Right cardiac atrium (tissue), 5 donors: ENCODE measurements at places on chromosomes 4 and X.

- peak; percentile 90 for DNase-seq
Measured at GRCh38 chrX:23503835-23504539, 163.3 kb upstream of the PRDX4 start.

- DNase-seq, result no peak
Measured at GRCh38 chr4:180683186-180683585, 1560.0 kb upstream of the TENM3 start.

- no peak for DNase-seq
Measured at GRCh38 chrX:4225086-4225485, 511.6 kb upstream of the PRKX start.

- DNase-seq, result no peak
Measured at GRCh38 chr4:7648544-7649395, 214.0 kb upstream of the PSAPL1 start.

- no peak for DNase-seq
Measured at GRCh38 chr4:7156328-7156727, 36.0 kb upstream of the SORCS2 start.

- no peak for DNase-seq
Measured at GRCh38 chr4:72604324-72604723, 35.3 kb upstream of the ADAMTS3 start.

DNA sequence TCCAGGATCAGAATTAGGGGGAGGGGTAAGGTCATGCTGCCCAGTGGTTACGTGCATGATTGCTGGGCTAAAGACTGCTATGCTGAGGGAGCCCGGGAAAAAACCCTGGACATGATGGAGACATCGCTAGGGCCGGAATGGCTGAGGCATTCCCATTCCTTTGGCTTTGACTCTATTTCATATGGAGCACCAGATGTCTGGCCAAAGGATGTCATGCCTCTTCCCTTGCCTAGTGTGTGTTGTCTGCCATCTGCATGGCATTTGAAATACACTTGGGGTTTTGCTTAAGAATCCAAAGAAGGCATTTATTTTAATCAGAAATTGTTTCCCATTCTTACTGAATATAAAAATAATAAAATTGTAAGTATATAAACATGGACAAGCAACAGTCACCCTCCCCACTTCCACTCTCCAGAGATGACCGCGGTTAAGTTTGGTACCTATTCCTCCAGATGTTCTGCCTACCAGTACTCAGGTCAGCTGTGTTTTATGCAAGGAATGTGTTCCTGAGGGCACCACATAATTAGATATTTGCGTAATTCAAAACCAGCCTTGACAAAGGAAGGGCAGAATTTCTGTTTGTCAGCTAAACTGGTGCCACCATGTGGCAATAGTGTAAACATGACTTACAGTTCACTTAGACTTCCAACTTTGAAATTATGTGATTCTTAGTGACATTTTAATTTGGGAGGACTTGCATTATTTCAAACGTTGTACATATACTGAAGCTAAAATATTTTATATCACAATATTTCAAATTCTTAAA, 105.9 kb downstream of the CT47B1 start:
- DNase-seq, result no peak

DNA sequence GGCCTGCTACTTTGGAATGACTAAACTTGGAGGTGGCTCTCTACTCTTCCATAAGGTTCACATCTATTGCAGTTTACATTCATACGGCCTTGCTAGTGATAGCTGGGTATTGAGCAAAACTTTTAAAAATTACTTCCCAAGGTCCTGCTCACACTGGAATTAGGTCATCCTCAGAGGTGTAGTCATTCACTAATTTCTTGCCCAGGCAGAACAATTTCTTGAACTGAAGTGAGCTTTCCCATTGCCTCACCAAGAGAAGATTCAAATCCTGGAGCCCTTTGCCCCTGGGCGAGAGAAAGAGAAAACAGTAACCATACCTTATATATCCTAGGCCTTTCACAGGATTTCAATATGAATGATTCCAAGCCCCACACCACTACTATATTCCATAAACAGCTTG, 109.2 kb downstream of the GUCY2F start:
- no peak for DNase-seq

DNA sequence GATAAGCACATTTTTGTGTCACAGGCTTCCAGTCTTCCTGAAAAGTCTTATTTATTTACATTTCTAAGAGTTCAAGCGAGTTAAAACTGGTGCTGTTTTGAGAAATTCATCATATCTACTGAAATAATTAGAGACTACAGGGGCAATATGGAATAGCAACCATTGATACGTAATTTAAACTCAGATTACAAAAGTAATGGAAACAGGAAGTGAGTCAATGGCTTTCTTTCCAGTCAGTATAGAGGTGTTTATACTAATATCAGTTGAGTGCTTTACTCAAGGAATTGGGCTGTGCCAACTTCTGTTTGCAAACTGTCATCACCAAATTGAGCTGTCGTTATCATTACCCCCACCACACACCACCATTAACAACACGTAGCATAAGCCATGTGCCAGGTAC, 222.7 kb downstream of the COL25A1 start:
- DNase-seq, result no peak

DNA sequence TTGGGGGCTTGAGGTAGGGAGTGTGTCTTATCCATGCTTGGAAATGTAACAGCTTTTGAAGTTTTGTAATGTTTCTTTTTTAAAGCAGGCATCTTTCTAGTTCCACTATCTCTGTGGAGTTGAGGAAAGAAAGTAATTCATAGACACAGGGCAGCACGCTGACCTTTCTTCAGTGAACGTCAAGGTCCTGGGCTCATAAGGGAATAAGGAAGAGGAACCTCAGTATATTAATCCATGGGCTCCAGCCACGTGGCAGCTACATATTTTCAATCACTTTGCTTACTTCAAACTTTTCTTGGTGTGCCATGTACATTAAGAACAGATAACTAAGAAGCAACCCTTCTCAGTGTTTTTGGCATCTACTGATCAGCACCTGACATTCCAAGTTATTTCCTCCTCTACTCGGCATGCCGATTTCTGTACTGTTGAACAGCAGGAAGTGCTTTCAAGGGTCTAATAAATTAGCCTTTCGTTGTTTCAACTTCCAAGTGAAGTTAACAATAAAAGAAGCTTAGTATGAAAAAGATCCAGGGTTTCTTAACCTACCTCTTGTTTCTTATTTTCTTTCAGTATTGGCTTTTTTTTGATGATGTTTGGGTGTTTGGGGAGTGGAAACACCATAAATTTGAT, 88.2 kb downstream of the SORBS2 start:
- DNase-seq, result no peak

DNA sequence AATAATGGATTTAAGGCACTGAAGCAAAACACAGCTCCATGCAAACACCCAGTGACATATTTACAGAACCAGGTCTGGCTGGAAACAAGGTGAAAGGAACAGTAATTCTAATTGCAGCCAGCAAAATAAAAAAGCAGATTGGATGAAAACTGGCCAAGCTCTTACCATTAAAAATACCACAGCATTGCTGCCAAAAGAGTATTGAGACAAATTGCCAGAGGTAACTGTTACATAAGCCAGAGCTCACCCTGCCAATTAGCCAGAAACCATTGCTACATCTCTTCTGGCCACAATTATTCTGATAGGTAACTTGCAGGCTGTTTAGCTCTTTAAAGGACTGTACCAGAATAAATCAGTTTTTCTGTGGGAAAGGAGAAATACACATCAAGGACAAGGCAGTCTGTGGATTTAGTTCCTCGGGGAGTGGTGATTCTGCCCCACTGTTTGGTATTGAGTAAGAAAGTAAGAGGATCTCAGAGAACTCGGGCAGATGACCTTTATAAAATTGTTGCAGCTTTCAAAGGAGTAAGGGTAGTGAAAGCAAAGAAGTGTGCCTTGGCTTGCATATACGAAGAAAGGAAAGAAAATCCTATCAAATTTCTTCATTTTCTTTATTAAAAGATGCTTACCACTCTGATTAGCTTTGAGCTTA, 369.5 kb downstream of the PPP3CA start:
- DNase-seq, result no peak

DNA sequence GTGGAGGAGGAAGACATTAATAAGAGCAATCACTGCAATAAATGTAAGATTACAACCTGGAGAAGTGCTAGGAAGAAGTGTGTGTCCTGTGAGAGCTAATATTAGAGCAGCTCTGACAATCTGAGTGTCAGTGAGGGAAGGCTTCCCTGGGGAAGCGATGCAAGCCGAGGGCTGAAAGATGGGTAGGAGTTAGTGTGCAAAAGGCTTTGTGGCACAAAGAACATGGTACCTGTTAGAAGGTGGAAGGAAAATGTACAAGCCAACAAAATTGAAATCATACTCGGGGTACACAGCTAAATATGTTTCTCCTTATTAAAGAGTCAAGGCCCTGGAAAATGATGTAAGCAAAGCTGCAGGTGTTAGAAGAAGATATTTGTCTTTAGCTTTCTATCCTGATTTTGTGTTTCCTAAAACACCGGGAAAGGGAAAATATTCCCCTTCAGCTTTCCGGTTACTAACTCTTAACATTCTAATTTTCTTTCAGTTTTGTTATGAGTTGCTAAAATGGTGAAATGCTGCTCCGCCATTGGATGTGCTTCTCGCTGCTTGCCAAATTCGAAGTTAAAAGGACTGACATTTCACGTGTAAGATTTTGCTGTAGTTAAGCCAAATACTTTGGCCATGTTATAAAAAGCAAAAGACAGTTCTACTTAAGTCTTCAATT, 808 bp downstream of the THAP6 start:
- DNase-seq, result no peak

- DNase-seq, result no peak
Measured at GRCh38 chr4:152369902-152370295, 166.0 kb downstream of the FBXW7 start.

GRCh38 chr4:184940500-184940899, 77.8 kb upstream of the HELT start:
- DNase-seq, result no peak

DNA sequence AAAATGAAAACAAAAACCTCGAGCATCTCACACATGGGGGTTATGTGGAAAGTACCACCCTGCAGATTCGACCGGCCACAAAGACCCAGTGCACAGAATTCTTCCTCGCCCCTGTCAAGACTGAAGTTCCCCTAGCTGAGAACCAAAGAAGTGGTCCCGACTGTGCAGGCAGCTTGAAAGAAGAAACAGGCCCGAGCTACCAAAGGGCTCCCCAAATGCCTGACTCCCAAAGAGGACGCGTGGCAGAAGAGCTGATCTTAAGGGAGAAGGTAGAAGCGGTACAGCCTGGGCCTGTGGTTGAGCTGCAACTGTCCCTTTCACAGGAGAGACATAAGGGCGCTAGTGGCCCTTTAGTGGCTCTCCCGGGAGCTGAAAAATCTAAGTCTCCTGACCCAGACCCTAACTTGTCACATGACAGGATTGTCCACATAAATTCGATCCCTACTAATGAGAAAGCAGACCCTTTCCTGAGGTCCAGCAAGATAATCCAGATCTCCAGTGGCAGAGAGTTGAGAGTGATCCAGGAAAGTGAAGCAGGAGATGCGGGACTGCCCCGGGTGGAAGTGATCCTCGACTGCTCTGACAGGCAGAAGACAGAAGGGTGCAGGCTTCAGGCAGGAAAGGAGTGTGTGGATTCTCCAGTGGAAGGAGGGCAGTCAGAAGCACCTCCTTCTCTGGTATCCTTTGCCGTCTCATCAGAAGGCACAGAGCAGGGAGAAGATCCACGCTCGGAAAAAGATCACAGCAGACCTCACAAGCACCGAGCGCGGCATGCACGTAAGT, 108.8 kb upstream of the MYOZ2 start:
- peak; percentile 59 for DNase-seq

GRCh38 chr4:48687313-48688051, 92.6 kb downstream of the FRYL start:
- DNase-seq, result no peak

GRCh38 chrX:36849407-36849806, 158.8 kb upstream of the FAM47C start:
- no peak for DNase-seq

DNA sequence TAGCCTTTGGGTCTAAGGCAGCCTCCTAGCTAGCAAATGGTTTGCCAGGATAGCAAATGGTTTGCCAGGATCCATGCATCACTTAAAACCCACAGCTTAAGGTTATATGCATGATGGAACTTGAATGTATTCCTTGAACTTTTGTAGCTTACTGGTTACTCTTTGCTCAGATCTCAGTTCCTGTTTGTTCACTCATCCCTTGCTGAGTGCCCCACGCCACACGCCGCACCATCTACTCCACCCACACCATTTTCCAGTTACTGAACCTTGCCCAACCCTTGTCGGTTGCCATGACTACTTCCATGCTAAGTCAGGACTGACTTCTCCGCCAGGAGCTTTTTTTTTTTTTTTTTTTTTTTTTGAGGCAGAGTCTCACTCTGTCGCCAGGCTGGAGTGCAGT, 29.5 kb upstream of the XIAP start:
- peak; percentile 45 for DNase-seq

DNA sequence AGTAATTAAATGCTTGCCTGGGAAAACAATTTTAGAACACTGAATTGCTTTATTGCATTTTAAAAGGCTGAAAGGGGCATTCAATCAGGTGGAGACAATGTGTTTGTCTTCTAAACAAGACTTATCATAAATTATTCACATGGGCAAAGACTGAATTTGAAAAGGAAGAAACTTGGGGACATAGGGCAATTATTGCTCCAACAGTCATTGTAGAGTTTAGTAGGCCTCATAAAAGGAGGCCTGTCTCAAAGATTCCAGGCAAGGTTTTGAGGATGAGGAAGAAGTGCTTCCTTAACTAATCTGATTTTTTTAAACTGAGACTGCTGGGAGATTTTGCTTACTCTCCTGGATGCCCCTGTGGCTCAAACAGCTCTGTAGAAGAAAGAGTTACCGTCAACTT, 174.4 kb upstream of the RPS6KA3 start:
- no peak for DNase-seq

DNA sequence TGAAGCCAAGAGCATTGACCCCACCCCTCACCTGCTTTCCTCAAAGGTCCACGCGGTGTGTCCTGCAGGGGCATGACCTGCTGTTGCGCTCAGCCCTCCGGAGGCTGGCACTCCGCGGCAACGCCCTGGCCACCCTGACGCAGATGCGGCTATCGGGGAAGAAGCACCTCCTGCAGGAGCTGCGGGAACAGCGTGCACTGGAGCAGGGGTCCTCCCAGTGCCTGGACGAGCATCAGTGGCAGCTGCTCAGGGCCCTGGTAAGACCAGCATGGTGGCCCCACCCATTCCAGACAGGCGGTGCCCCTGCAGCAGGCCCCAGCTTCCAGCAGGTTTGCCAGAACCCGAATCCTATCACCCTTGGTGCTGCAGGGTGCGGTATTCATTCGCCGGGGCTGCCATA, 86.0 kb downstream of the EVC start:
- no peak for DNase-seq

- peak; percentile 37 for DNase-seq
Measured at GRCh38 chrX:80879143-80879542, 69.5 kb upstream of the BRWD3 start.

- DNase-seq, result no peak
Measured at GRCh38 chr4:5632571-5632970, 75.8 kb downstream of the EVC2 start.

DNA sequence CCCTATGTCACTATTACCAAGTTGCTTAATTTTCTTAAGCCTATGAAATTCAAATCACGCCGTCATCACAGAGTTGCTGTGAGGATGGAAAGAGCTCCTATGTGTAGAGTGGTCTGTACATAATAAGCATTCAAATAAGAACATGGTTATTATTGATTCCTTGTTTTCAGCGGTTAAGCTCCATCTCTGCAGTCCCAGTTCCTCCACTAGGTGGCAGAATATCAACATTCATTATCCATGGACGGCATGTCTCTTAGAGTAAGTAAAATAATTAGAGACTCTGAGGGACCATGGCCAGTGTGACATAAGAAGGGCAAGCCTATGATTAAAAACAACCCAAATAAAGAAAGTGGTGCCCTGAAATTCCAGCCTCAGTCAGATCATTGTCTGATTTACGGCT, 132.5 kb upstream of the NHS start:
- no peak for DNase-seq
